DMS79 (cell line): ENCODE measurements at places on chromosomes 3 and 15.

- peak; percentile 43 for DNase-seq
These were observed 901 bp downstream of the ALCAM start for GRCh38 chr3:105367406-105368213.

GRCh38 chr3:27532426-27533260 is 48.5 kb upstream of the SLC4A7 start:
- no peak for DNase-seq

DNA sequence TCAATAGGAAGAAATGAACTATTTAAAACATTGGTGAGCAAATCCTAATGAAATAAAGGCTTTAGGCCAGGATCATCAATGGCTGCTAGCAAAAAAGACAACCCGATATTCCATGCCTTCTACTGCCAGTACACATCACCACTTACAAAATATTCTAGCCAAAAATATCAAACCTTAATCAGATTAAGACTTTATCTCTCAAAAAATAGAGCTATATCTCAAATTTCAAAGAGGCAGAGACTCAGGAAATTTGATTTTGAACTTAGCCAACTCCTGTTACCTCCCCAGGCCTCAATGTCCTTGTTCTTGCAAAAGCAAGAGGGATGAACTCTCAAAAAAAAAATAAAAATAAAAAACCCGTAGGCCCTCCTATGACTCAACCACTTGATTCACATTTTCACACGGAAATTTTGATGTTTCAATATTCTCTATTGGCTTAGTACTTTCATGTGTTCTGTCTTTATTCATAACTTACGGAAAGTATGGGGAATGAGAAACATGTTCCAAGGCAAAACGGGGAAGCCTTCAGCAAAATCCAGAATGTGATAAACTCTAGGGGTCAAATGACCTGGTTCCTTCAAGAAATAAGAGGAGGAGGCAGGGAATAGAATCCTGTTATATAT is 273.3 kb upstream of the ZPLD1 start:
- no peak for DNase-seq

- DNase-seq: no peak
These were observed 1.3 kb downstream of the ACAP2 start for GRCh38 chr3:195441476-195441991.

- DNase-seq: no peak
These were observed 758.3 kb downstream of the GBE1 start for GRCh38 chr3:81003008-81003645.

GRCh38 chr3:150956376-150956775 is 16.2 kb downstream of the CLRN1 start:
- no peak for DNase-seq

GRCh38 chr3:20056725-20057611 is 16.7 kb downstream of the KAT2B start:
- no peak for DNase-seq

- peak; percentile 64 for DNase-seq
These were observed 11.7 kb upstream of the SPATA12 start for GRCh38 chr3:57048728-57049127.

- DNase-seq: no peak
These were observed 7.9 kb upstream of the CAMK1 start for GRCh38 chr3:9777694-9778021.

DNA sequence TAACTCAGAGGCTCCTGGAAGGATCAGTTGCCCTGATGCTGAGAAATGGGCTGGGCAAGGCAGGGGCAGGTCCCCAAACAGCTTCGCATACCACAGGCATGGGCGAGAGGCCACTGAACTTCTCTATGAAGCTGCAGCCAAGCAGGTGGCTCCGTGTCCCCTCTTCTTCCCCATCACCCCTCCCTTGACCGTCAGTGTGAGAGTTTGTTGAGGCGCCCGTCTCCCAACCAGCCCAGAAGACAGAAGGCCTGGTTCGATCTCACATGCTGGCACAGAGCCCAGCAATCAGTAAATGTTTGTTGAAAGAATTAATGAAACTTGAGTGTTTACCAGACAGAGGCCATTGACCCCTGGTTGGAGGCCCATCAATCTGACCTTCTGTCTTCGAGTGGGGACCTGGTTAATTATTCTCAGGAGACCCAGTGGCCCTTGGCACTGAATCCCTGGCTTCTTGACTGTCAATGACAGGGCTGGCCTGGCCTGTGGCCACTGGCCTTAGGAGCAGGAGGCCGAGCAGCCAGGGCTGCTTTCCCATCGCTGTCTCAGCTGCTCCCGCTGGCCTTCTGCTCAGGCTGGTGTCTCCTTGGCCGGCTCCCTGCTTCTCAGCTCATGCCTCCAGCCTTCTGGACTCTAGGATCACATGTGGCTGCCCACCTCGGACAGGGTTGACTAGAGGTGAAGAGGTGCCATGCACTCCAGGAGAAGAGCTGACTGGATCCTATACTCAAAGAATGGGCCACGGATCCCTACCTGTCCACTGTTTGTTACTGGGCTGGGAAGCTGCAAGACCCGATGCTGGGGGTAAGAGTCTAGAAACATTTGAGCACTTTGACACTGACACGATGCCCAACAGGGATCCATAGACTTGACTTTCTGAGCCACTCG is 113.4 kb downstream of the ASB7 start:
- no peak for DNase-seq

- no peak for DNase-seq
These were observed 3.7 kb downstream of the C15orf62 start for GRCh38 chr15:40773496-40773895.

- DNase-seq: no peak
These were observed 1.9 kb downstream of the ALDH1A2 start for GRCh38 chr15:58063614-58064013.

DNA sequence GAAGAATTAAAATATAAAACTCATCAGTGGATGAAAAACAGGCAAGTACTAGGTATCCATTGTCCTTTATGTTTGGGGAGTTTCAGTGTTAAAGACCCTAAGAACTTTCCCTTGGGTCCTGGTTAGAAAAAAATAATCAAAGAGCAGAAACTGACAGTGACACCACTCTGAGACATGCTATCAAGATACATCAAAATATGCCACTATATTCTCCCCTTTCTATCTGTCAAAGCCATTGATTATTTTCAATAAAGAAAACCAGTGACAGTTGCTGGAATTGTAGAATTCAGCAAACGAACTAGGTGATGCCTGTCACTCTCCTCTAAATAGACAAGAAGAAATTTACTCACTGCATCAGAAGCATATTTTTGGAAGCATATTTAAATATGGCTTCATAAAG is 496.7 kb upstream of the CFAP20DC start:
- DNase-seq: no peak

GRCh38 chr3:125213364-125213755 is 812 bp upstream of the SLC12A8 start:
- DNase-seq: no peak

DNA sequence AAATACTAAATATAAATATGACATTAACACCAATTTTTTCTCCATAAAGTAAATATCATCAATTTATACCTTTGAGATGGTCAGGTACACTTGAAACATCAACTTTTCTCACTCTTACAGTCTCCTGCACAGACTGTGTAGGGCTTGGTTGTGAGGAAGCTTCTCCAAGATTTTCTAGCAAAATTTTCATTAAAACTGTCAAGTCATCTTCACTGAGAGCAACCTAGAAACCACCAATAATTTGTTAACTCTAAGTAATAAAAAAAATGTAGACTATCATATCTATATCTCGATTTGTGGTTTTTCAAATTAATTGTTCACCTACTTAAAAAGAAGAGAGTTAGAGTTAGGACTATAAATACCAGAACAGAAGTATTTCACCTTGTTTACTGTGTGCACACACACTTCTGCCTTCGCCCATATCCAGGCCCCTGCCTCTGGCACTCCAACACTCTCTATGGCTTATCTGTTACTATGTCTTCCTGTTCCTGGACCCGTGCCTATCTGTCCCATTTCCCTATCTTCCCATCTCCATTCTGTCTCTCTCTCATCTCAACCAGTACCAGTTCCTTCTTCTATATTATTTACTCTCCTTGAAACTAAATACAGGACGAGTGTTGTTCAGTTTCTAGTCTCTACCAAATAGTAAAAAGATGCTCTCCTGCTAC is 123.6 kb downstream of the VPS13C start:
- no peak for DNase-seq

GRCh38 chr3:38238416-38239008 is 27.1 kb upstream of the SLC22A13 start:
- DNase-seq: no peak

DNA sequence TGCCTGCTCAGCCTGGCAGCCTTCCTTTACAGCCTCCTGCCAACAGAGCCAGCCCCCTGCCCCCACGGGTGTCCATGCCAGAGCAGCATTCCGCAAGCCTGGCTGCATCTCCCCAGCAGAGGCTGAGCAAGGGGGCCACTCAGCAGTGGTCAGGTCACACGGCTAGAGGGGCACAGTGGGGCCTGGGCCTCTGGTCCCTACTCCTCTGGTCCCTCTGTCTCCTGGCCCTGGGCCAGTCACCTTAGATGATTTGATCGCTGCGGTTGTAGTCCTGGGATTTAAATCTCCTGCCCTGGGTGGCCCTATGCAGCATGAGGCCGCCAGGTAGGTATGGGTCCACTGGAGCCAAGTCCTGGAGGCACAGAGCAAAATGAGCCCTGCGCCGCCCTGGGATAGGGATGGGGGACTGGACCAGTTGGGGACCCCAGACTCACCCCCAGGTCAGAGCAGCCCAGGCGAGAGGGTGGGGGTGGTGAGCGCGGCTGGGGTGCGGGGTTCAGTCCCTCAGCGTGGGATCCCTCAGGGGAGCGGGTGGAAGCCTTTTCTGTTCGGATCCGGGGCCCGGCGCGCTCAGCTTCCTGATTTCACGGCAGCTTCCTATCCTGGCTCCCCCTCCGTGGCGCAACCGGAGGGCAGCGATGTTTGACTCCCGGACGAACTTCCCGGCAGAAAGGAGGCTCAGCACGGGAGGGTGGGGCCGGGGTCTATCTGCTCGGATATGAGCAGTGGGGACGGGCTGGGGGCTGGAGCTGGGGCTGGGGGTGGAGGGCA is at the start of gene ZBTB47:
Gene ZBTB47, plus strand, starts transcription at position 138 of the 771 bp plus-strand sequence. CDS start 4,659 bp downstream, outside the sequence.
- no peak for DNase-seq

DNA sequence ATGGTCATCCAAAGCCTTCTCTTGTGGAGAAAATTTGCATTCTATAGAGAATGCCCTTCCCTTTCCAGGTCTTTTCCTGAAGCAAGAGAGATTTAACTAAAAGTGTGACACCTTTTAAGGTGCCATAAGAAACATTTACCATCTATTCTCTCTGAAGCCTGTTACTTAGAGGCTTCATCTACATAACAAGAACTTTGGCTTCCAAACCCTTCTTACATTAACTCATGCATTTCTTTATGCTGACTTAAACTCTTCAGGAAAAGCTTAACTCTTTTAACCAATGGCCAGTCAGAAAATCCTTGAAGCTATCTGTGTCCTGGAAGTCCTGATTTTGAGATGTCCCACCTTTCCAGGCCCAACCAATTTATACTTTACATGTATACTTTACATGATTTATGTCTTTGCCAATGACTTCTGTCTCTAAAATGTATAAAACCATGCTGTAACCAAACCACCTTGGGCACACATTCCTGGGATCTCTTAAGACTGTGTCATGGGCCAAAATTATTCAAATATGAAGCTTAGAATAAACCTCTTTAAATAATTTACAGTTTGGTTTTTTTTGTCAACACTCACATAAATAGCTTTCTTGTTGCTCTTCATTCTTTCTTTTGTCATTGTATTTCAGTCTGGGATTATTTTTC is 472.6 kb upstream of the NECTIN3 start:
- no peak for DNase-seq

DNA sequence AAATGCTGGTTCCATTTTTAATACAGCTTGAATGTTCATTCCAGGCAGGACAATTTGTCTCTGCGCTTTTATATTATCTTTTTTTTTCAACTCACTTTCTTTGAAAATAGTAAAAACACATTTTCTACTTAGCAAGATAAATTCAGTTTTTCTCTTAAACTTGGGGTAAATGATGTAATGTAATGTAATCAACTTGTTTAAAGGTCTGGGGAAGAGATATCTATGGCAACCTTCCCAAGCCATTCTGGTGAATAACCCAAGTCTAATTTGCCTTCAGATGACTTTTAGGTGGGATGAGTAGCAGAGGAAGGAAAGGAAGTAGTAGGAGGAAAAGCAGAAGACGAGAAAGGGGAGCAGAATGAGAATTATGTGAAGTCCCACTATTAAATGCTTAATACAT is 335.1 kb downstream of the SV2B start:
- DNase-seq: no peak

GRCh38 chr15:100942656-100943425 is 23.7 kb downstream of the LRRK1 start:
- no peak for DNase-seq

- DNase-seq: no peak
These were observed 18.6 kb downstream of the IQSEC1 start for GRCh38 chr3:13054341-13055285.

DNA sequence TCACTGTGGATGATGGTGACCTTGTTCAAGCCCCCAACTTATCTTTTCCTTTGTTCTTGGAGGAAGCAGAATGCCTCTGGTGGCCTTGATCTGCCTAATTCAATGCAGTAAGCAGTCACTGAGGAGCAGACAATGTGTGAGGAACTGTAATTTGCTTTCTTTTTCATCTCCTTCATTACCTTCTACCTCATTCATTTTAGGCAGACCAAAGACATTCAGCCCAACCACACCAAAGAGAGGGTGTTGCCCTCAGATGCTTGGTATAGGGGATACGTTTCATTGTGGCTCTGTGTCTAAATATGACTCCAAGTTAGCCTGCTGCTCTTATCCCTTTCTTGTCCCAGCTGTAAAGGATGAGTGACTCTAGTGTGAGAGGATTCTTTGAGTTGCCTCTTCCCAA is 15.3 kb downstream of the EXOSC7 start:
- no peak for DNase-seq

DNA sequence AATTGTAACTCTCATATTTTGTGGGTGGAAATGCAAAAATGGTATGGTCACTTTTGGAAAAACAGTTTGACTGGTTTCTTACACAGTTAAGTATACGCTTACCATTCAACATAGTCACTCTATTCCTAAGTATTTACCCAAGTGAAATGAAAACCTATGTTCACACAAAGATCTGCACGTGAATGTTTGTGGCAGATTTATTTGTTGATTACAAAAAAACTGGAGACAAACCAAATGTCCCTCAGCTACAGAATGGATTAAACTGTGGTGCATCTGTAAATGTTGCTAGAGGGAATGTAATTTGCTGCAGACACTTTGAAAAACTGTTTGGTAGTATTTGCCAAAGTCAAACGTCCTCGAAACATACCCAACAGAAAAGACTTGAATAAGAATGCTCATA is 29.3 kb downstream of the ACKR2 start:
- DNase-seq: no peak

GRCh38 chr3:30457081-30457480 is 149.3 kb upstream of the TGFBR2 start:
- no peak for DNase-seq

GRCh38 chr3:174002543-174002942 is 605.0 kb downstream of the NLGN1 start:
- DNase-seq: no peak

GRCh38 chr3:138009476-138010272 is at the start of gene CLDN18:
Gene CLDN18, plus strand, starts transcription at chr3:138010165. Its CDS starts 61 bp downstream, at chr3:138010226.
- DNase-seq: no peak

DNA sequence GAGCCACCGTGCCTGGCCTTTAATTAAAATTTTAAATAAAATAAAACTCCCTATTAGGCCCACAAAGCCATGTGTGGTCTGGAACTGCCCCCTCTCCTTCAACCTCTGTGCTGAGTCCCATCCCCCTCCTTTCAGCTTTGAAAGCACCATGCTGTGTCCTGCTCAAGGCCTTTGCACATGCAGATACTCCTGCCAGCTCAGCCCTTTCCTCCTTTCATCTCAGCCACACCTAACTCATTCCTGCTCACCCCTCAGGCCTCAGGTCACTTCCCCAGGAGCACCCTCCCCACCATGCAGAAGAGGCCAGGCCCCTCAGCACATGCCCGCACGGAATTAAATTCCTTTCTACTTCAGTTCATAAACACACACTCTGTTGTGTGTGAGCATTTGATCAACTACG is 28.1 kb downstream of the ATRIP start:
- DNase-seq: no peak
